ENCODE measurements at places on chromosomes 1 and 21. TPM values are rescaled to one million over a fixed set of nuclear protein-coding genes. Genes with fewer than 3 reads are reported as not detected.

DNA sequence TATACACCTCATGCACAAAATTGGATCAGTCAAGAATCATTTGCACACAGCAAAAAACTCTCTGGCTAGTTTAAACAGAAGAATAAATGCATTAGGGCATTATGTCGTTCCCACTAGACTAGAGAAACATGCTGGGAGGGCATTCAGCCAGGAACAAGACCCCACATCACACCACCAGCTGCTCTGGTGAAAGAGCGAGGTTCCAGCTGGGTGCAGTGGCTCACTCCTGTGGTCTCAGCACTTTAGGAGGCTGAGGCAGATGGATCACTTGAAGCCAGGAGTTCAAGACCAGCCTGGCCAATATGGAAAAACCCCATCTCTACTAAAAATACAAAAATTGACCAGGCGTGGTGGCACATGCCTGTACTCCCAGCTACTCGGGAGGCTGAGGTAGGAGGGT is 52.1 kb upstream of the BACE2 start:
- no peak for DNase-seq

DNA sequence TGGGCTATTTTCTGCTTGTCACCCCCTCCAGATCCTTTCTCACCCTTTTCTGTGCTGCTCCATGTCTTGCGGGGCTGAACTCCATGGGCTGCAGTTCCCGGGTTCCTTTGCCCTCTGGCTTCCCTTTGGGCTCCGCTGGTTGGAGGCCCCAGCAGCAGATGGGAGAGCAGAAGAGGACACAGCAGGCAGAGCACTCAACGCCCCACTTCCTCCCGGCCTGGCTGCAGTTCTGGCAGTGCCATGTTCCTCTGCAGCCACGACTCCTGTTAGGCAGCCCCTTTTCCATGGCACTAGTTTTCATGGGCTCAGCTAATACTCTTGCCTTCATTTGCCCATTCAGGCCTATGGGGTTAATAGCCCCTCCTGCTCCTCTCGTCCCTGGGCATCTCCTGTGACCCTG is 127.1 kb downstream of the TENT5C start:
- no peak for DNase-seq

- DNase-seq: no peak
Measured at GRCh38 chr1:153174624-153175023, 23.9 kb upstream of the SPRR2G start.

GRCh38 chr1:231106347-231106746 is 55.5 kb upstream of the TRIM67 start:
- DNase-seq: peak; percentile 57

DNA sequence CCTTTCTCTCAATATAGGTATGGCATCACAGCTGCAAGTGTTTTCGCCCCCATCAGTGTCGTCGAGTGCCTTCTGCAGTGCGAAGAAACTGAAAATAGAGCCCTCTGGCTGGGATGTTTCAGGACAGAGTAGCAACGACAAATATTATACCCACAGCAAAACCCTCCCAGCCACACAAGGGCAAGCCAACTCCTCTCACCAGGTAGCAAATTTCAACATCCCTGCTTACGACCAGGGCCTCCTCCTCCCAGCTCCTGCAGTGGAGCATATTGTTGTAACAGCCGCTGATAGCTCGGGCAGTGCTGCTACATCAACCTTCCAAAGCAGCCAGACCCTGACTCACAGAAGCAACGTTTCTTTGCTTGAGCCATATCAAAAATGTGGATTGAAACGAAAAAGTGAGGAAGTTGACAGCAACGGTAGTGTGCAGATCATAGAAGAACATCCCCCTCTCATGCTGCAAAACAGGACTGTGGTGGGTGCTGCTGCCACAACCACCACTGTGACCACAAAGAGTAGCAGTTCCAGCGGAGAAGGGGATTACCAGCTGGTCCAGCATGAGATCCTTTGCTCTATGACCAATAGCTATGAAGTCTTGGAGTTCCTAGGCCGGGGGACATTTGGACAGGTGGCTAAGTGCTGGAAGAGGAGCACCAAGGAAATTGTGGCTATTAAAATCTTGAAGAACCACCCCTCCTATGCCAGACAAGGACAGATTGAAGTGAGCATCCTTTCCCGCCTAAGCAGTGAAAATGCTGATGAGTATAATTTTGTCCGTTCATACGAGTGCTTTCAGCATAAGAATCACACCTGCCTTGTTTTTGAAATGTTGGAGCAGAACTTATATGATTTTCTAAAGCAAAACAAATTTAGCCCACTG is 11.5 kb downstream of the HIPK1 start:
- DNase-seq: no peak

GRCh38 chr1:18922319-18922726 is 20.0 kb upstream of the ALDH4A1 start:
- DNase-seq: peak; percentile 77

- no peak for DNase-seq
Measured at GRCh38 chr21:43971201-43971991, 40.7 kb upstream of the TRAPPC10 start.

GRCh38 chr1:156435545-156436140 is 64.9 kb downstream of the MEF2D start:
- no peak for DNase-seq

DNA sequence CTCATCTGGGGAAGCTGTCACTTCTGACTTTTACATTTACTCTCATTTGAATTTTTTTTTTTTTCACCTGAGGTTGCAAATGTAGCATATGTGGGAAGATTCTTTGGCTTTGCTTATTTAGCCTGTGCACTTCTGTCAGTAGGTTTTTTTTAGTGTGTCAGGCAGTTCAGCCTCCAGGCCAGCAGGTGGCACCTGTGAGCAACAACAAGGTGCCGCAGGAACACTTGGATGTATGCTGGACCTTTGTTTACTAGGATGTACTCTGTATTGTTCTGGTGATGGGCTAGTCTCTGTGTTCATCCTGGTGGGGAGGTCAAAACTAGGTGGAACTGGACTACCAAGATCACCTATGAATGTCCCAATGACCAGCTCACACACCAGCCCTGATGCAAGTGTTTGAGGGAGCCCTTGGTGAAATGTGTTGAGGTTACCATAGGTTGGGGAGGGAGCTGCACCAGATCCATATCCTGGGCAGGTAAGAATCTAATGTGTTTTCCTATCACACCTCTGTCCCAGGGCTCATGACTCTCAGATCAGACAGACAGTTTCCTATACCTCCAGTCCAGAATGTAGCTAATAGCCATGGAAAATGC is 618.2 kb downstream of the BRINP3 start:
- DNase-seq: peak; percentile 0

DNA sequence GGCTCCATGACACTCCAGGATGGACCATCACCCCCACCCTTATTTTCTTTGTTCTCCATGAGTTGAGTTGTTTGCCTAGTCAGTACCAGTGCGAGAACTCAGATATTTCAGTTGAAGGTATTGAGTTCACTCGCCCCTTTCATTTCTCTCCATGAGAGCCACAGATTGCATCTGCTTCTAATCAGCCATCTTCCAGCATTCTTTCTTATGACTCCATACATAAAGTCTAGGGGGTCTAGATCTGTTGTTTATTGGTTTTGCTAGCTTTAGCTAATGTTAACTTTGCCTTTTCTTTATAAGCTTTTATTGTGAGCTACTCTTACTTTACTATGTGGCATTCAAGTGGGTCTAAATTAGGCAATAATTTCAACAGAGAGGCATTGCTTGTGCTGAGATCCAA is 71.6 kb upstream of the PDC start:
- DNase-seq: no peak

- no peak for DNase-seq
Measured at GRCh38 chr1:30417001-30417700, 306.2 kb downstream of the MATN1 start.

DNA sequence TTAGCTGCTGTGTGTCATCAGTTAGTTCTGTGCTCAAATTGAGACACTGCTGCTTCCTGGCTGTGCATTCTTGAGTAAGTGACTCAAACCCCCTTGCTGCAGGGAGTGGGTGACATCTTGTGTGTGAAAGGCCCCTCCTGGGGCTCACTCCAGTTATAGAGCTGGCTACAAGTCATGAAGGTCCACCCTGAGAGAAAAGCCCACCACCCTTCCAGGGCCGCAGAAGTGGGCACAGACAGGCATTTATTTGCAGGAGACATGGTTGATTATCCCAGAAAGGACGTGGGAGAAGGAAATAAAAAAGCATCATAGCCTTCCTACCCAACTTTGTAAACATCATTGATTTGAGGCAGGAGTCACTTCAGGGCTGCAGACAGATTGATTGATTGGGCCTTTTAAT is 550.6 kb downstream of the MATN1 start:
- no peak for DNase-seq

DNA sequence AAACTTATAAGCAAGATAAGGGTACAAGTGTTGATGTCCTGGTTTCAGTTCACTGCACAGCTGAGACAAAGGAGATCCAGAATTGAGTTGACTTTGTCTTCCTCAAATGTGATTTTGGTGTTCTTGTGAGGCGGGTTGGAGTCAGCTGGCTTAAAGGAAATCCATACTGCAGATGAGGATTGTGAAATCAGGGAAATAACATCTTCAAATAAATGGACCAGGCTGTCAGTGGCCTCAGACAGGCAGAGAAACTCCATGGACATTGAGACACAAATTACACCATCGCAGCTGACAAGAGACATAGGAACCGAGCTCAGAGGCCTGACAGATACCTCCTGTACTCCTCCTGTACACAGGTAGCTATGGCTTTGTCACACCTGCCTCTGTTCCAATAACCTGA is 27.0 kb upstream of the REG4 start:
- DNase-seq: no peak

GRCh38 chr1:61642475-61643232 is 82.3 kb downstream of the TM2D1 start:
- no peak for DNase-seq

GRCh38 chr1:103949779-103950178 is 200.1 kb downstream of the AMY1C start:
- no peak for DNase-seq

DNA sequence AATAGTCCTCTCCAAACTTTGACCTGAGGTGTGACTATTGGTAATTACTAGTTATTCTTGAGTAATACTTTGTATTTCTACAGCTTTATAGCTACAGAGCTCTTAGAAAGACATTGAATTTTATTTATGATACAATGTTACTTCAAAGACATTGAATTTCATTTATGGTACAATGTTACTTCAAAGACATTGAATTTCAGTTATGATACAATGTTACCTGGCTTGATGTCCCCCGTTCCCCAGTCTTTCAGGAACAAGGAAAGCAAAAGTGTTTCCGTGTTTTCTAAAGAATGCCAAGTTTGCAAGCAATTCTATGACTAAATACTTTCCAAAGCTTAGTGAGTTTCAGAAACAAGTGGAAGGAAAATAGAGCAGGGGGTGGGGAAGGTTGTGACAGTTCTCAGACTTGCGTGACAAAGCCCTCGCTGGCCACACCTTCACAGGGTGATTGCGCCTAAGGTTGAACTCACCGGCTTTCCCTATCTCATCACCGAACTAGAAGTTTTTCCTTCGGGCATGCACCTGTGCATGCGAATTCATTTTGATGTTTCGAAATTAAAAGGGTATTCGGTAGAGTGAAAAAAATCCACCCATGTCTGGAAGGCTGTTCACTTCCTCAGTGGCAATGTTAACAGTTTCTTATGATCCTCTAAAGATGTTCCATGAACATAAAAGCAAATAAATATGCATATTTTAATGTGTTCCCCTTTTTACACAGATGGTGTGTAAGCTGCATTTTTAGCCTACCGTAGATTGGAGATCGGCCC is 909 bp upstream of the PAXBP1 start:
- peak; percentile 55 for DNase-seq

DNA sequence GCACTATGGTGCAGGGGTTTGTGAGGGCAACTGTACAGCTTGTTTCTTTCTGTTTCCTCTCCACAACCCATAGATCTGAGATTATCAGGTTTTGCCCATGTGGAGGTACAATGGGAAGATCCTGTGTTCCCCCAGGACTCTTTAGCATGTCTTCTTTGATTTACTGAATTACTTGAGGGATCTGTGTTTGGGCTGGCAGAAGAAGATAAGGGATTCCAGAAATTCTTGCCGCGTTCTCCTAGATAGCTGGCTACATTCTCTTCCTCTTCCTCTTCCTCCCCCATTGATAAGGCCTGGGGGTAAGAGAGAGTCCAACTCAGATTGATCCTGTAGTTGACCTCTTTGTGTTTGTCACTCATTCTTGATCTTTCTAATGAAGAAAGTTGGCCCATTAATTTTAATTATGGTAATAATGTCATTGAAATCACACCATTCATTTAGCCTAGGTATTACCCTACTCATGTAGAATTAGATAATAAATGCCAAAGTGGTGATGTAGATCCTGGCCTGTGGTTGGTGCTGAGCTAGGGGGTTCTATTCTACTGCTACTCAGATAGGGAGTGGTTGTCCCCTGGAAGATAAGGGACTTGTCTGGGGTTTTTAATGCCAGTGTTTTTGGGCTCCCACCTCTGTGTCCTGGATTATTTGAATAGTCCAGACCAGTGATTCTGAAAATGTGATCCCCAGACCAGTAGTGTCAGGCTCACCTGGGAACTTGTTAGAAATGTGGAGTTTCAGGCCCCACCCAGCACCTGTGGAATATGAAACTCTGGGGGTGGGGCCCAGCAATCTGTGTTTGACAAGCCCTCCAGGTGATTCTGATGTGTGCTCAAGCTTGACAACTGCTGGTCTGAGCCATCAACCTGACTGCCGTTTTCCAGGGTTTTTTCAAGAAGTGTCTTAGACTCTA is 122.2 kb downstream of the NOS1AP start:
- DNase-seq: peak; percentile 48

- no peak for DNase-seq
Measured at GRCh38 chr1:101290119-101290921, 53.5 kb downstream of the S1PR1 start.

GRCh38 chr1:18174037-18174436 is 66.4 kb downstream of the IGSF21 start:
- no peak for DNase-seq

DNA sequence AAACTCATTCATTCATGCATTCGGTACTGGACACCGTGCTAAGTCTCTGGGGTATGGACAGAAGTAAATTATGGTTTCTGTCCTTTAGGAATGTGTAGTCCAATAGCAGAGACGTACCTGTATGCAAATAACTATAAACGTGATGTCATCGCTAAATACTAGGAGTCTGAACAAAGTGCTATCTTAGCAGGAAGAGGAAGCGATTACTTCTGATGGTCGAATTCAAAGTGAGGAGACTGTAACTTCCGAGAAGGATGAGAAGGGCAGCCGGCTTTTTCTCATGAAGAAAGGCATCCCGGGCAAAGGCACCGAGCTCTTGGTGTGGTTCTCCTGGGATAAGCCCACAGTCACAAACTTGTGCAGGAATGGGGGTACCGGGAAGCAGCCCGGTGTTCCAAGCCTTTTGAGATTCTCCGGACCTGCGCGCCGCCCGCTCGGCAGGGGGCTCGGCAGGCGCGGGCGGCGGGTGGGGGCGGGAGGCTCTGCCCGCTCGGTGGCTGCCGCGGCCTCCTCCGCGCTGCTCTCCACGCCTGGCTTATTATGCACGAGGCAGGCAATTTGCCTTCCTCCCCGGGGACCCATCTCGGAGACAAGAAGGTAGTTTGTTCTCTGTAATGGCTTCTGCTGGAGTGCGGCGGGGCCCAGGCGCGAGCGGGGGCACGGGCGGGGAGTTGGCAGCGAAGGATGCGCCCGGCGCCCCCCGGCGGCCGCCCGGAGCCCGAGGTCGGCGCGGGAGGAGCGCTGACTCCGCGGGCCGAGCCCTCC is 67.5 kb upstream of the CD1D start:
- peak; percentile 58 for DNase-seq

The APOBEC4 gene
- total RNA-seq: not detected

The NOS1AP gene
- 0.70 TPM for total RNA-seq

The LHX8 gene
- total RNA-seq: not detected

The GJA5 gene
- total RNA-seq: under 0.01 TPM

The HSD11B1 gene
- total RNA-seq: not detected

The FAAH gene
- 2.6 TPM for total RNA-seq

The CD34 gene
- 62.4 TPM for total RNA-seq

The SLC44A5 gene
- 1.7 TPM for total RNA-seq

The F5 gene
- total RNA-seq: not detected

All from dermis blood vessel endothelial cell (primary cell).